ENCODE measurements at places on chromosomes 6 and 20.

DNA sequence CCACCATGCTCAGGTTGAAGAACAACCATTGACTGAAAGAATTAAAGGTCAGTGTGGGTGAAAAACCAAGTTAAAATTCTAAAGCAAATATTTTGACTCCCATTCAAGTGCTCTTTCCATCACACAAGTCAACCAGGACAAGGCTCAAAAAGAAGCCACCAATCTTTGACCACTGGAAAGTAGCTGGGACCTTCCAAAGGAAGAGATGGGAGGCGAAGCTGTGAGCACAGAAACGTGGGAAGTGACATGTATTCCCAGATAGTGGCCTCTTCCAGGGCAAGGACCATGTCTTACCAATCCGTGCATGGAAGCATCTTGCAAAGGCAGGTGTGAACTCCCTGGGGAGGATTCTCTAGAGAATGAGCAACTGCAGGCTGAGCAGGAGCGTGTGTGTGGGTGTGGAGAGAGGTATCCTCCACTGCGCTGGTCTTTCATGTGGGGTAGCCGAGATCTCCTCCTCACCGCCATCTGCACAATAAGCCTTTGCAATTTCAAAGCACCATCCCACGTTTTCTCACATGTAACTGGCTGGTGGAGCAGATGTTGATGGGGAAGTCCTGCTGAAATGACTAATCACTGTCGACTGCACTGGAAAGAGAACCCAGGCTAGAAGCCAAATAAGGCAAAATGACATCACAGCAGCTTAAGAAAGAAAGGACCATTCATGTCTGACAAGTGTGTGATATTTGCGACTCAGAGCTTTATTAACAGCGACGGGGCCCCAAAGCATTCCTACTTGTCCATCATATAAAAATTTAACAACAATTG, 189.4 kb upstream of the RREB1 start:
- no peak for DNase-seq

- no peak for DNase-seq
Observed at GRCh38 chr6:68873236-68873635, 238.2 kb downstream of the ADGRB3 start.

DNA sequence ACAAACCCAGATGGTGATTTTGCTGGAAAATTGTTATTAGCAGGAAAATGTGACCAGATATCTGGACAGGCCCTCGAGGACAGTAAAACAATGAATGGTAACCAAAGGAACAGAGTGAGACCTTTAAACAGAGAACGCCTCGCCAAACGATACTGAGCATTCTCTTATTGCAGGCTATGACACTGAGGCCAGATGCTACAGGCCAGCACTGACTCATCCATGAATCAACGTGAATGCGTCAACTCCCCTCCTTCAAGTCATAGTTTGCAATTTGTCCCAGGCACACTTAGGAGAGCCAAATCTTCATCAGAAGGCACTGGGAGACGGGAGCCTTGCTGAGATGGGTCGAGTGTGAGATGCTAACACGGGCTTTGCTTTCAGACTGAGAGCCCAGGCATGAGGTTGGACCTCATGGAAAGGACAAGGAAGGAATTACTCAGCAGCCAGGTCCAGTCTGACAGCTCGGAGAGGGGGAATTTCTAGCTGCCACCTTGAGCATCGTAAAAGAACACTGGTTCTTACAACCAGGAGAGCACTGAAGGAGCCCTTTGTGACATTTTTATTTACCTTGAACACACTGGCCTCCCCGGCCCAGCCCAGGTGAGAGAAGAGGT, 60.7 kb downstream of the BMP7 start:
- no peak for DNase-seq

- DNase-seq: peak; percentile 34
Observed at GRCh38 chr20:35146299-35146919, 727 bp downstream of the EDEM2 start.

- no peak for DNase-seq
Observed at GRCh38 chr20:51419231-51419630, 123.3 kb downstream of the NFATC2 start.

- no peak for DNase-seq
Observed at GRCh38 chr20:415820-416322, 7.8 kb downstream of the RBCK1 start.

DNA sequence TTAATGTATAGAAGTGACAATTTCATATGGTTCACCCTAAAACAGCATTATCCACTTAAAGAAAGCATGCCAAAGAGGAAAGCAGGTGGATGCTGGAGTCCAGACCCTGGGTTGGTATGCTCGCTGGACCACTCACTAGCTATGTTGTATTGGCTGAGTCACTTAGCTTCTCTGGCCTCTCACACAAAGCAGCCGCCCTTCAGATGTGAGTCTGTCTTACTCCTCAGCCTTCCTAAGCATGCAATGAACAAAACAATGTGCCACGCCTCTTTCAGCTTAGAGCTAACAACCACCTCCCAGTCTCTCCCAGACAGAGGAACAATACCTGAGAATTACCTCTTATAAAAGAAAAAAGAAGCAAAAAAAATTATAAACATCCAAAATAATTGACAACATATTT, 29.4 kb downstream of the SIM1 start:
- no peak for DNase-seq

GRCh38 chr20:5145365-5146098, 18.7 kb downstream of the CDS2 start:
- DNase-seq: no peak

GRCh38 chr6:114140416-114140815, 169.5 kb upstream of the HDAC2 start:
- DNase-seq: no peak

GRCh38 chr6:109265530-109265929, 116.7 kb downstream of the CD164 start:
- DNase-seq: no peak

- DNase-seq: no peak
Observed at GRCh38 chr6:162379757-162380409, 347.7 kb downstream of the PRKN start.

GRCh38 chr6:45479834-45480751, 102.4 kb upstream of the SUPT3H start:
- DNase-seq: no peak

DNA sequence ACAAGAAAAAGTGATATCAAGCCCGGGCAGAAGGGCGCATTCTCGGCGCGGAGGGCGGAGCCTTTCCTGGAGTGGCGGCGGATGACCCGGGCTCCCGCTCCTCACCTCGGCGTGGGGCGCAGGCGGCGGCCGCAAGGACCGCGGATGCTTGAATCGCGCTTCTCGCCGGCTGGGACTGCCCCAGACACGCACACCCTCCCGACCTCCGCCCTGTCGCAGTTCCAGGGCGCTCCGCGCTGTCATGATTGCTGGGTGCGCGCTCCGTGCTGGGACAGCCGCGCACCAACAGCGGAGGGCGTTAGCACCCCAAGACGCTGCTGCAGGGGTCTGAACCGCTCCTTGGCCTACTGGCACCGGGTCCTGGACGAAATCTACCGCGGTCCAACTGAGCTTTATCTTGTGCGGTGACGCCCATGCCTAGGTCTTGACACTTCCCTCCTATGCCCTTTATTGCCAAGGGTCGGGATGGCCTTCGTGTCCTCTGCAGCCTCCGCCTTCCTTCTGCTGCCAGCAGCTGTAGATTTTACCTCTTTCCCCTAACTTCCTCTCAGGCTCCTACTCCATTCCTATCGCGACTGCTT, 43.3 kb downstream of the IRAK1BP1 start:
- DNase-seq: peak; percentile 8

GRCh38 chr20:11894062-11894461, 23.6 kb upstream of the BTBD3 start:
- DNase-seq: no peak

DNA sequence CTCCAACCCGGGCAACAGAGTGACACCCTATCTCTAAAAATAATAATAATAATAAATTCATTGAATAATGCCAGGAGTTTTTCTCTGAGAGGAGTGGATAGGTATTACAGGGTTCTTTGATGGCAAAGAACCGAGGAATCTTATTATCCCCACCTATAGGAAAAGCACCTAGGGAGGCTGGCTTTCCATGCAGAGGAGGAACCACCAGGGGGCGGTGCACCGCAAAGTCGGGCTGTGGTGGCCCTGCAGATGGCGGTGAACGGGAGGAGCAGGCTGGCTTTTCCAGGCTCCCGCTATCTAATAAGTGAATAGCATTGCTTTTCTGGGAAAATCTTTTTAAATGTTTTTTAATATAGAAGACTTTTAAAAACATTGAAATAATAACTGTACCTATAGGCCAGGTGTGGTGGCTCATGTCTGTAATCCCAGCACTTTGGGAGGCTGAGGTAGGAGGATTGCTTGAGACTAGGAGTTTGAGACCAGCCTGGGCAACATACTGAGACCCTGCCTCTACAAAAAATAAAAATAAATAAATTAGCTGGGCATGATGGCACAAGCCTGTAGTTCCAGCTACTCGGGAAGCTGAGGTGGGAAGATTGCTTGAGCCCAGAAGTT, 864.2 kb downstream of the KIF16B start:
- DNase-seq: peak; percentile 68

DNA sequence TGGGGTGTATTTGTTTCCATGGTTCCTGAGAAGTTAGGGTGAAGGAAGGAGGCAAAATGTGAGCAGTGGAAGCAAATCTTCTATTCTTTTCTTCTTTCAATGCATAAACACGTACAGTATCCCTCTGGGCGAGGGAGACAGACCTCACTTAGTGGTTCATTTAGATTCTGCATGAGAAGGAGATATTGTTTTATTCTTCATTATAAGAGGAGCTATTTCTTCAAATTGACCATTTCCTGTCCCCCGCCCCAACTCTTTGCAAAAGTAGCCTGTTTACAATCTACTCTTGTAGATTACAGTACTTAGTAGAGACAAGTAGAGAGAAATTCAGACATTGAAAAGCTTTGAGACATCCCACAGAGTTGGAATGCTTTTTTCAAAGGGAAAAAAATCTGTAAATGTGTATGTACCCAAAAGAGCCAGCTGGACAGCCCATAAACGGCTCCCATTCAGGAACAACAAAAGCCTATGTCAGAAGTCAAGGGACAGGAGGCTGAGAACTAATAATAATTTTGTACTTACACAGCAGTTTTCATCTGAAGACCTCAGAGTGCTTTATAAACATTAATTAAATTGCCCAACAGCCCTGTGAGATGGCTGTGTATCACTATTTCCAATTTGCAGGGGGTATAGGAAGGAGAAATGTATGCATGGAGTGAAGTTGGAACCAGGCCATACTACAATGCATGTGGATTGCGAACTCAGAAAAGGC, 23.9 kb downstream of the CD83 start:
- DNase-seq: no peak

DNA sequence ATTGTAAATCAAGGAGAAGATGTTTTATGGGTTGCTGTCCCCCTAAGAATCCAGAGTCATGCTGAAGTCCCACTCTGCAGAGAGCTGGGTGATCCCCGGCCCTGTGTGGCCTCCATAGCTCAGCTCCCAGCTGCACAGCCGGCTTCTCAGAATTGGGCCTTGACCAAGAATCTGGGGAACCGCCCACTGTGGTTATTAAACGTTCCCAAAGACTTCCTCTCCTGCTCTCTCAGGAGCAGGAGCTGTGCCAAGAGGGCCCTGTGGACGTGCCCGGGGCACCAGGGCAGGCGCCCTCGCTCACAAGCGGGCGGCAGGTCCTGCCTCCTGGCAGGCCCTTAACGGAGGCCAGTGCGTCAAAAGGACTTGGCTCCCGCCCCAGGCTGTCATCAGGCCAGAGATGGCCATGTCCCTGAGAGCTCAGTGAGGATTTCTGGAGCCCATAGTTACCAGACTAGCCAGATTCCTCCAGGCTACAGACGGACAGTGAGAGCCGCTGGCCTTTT, 30.4 kb downstream of the ZC3H12D start:
- DNase-seq: peak; percentile 99

DNA sequence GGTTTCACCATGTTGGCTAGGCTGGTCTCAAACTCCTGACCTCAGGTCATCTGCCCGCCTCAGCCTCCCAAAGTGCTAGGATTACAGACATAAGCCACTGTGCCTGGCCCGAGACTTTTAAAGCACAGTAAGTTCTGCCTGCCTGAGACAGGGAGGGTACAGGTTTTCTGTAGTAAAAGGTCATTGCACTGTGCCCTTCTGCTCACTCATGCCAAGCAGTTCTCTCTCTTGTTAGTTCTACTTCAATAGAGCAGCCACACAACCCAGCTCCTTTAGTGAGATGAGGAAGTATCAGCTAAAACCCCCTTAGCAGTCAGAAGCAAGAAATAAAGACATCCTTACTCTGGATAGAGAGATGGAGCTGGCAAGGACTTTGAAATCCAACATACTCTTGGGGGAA, 52.4 kb upstream of the ARMH2 start:
- no peak for DNase-seq

DNA sequence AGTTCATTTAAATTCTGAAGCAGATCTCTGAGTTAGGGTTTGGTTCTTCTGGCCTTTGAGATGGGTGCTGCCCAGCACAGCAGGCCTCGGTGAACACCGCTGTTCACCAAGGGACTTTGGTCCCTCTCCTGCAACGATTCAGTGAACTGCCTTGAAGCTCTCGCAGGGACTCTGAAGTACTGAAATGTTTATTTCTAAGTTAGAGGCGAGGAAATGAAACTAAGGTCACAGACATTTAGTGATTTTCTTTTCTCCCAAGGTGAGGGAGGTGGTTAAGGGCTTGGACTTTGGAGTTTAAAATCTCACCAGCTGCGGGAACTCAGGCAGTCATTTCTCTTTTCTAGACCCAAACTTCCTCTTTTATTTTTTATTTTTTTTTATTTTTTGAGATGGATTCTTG, 26.2 kb downstream of the E2F3 start:
- no peak for DNase-seq

DNA sequence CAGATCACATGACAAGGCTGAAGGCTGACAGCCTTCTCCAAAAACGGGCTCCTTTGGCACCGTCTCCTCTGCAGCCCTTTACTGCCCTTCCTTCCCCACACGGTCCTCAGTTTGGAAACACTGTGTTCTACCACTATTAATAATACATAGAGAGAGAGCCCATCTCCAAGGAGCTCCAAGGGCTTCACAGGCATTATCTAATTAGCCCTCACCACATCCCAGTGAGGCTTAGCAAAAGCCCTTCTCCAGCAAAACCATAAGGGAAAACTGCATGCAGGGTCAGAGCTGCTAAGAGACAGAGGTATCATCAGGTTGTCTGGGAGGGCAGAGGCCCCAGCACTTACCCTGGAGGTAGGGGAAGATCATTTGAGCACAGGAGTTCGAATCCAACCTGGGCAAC, 169.3 kb upstream of the JARID2 start:
- no peak for DNase-seq

DNA sequence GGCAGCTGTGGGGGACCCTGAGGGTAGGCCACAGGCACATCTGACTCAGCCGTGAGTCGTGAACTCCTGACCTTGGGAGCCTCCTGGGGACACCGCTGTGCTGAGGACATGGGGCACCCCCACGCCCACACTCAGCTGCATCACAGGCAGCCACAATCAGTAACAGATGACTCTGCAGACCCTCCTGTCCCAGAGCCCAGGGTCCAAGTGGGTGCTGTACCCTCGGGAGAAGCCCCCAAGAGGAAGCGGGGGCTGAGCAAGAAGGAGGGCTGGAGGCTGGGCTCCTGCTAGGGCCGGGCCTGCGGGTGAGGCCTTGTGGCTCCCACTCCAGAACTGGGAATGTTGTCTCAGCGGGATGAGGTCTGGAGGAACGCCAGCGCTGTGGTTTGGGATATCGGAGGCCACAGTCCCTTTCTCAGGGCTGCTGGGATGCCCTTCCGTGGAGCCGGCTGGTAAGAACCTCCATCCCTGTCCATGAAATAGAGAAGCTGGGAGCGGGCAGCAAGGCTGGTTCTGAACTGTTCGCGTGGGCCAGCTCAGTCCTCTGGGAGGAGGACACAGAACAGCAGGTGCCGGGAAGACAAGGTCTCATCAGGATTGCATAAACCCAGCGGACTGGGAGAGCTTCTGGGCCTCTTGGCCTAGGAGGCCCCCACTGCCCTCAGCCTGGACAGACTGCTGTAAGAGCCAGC, 3.1 kb upstream of the LAMA5 start:
- DNase-seq: no peak

All from body of pancreas (tissue), 4 donors.